ENCODE measurements at places on chromosomes 11 and 22.
A peak's percentile ranks its signal among the peaks of the same experiment; 100 is the strongest.

DNA sequence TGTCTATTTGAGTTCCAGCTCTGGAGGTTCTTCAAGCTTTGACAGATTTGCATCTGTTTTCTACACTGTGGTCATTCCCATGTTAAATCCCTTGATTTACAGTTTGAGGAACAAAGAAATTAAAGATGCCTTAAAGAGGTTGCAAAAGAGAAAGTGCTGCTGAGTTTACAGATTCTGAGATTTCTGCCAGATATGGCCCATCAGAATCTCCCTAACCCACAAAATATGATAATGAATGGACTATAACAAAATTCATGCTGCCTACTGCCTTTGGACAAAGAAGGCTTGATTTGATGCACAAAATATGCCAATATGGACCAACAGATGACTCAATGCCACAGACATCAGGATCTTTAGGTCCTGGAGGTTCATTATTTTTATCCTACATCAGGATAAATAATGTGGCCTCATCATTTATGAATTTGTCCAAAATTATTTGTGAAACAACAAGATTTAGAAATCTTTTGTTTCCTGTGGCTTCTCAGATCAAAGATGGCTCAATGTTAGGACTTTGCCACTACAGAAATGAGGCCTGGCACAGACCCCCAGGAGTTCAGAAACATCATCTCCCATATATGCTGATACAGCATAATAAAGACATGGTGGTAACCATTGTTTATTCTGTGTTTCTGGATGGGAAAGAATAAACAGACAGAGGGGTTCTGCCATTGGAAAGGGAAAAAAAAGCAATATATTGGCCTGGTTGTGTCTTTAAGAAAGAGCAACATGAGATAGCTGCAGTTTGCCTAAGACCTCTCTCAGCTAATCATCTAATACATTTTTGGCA is 6.7 kb downstream of the OR5AN1 start:
- no peak for DNase-seq

DNA sequence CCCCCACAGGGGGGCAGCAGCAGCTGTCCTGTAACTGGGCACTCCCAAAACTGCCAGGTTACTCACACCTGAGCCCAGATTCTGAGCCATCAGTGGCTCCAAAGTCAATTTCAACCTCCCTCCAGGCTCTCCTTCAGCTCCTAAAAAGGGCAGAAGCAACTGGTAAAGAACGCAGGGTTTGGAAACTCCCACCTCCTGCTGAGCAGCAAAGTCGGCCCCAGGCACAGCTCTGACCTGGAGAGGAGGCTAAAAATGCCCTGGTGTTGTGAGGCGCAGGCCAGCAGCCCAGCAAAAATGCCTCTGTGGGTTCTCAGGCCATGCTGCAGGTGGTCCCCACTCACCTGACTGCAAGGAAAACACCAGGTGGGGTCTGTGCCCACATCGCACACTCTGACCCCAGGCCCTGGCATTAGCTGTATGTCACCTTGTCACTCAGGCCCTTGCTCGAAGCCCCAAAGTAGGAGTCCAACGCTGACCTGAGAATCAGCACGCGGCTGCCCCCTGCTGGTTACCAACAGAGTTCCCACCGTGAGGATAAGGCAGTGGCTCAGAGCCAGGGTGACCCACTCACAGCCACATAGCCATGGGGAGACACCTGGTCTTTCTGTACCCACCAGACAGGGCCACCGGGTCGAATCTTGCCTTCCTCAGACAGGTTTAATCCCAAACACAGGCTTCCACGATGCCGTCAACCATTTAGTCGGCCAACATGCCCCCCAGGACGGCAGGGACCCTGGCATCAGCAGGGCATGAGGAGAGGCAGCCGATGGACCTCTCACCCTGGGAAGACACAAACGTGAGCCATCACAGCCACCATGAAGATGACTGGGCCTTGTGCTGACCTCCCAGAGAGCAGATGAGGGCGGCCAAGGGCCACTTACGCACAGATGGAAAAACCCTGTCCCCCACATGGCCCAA is 11.1 kb downstream of the POLR3H start:
- DNase-seq = peak; percentile 57

DNA sequence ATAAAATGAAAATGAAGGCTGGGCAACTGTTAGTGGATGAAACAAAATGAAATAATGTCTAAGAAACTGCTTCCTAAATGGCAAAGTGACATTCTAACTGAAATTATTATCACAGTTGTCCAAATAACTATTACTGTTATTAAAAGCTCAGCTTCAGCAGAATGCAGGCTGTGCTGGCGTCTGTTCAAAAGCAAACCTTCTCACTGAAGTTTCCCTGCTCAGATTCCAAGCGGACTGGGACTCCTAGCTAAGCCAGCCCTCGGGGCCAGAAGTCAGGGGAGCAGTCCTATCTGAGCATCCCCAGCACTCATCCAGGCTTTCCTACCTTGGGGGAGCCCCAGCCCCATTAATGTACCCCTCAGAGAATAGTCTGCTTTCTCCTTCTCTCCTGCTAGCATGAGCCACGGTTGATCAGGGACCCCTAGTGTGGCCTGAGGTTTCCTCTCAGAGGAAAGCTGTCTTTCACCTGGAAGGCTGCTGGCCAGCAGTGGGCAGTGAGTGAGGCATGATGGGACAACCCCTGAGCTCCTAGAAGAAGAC is 1167.3 kb downstream of the TBC1D22A start:
- DNase-seq = no peak

GRCh38 chr22:38162881-38163843 is 18.5 kb downstream of the PLA2G6 start:
- DNase-seq = no peak

GRCh38 chr11:117249571-117249970 is 17.1 kb downstream of the RNF214 start:
- DNase-seq = no peak

- DNase-seq = peak; percentile 71
Observed at GRCh38 chr22:40044870-40045834, 50.4 kb downstream of the FAM83F start.

DNA sequence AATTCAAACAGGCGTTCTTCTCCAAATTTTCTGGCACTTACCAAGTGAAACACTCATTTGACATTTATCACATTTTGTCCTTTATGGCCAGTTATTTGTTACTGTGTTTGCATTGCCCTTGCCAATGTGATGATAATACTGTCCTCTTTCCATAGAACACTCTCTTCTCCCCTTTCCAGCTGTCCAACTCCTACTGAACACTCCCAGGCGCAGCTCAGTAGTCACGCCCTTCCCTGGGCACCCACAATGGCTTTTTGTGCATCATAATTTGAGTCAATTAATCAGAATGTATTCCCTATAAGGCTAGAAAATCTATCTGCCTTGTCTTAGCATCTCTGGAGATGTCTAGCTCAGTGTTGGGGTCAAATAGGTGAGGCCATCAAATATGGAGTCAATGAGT is 21.2 kb upstream of the B3GAT1 start:
- DNase-seq = no peak

GRCh38 chr11:123413636-123414035 is 16.4 kb upstream of the GRAMD1B start:
- DNase-seq = no peak

DNA sequence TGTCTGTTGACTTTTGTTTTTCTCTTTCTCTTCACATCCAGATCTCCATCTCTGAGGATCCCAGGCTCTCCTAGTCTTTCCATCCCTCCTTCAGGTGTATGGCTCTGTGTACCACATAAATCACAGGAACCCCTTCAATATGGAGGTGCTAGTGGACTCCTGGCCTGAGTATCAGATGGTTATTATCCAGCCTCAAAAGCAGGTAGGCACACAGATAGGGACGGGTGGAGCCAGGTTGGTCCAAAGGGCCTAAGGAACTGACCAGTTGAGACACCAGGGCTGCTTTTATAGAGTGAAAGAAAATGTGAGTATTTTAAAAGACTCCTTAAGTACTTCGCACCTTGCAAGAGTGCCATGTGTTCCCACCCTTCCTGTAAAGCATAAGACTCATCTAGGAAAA is 39.9 kb downstream of the GLYATL1 start:
- DNase-seq = no peak

DNA sequence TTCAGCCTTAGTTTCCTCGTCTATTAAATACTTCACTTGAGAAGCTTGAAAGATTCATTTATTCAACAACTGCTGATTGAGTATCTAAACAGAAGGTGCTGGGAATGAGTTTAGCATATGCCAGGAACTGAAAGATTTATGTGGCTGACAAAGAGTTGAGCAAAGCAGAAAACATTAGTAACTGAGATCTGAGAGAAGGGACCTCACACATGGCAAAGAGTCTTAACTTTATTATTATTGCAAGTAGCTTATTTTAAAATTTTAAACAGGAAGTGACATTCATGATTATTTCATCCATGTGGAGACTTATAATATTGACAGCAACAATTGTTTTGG is 133.6 kb downstream of the CASP12 start:
- DNase-seq = no peak

DNA sequence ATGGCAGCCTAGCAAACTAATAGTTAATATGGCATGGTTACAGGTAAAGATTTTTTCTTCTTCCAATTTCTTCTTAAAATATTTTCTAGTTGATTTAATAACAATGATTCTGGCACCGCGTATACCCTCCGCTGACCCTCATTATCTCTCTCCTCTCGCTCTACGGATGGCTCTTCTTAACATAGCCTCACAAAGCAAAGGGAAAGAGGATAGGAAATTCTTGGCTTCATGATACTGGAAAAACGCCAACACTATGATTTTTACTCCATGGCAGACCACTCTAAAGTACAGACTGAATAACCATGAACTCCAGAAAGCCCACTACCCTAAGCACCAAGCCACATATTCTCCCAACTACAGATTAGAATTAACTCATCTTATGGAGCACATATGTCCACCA is 6.1 kb downstream of the PI4KA start:
- DNase-seq = no peak

GRCh38 chr11:94472916-94473799 is 20.5 kb downstream of the MRE11 start:
- DNase-seq = no peak

GRCh38 chr22:45689211-45689610 is 17.6 kb downstream of the ATXN10 start:
- no peak for DNase-seq

- DNase-seq = no peak
Observed at GRCh38 chr11:3885855-3886254, 30.4 kb downstream of the STIM1 start.

DNA sequence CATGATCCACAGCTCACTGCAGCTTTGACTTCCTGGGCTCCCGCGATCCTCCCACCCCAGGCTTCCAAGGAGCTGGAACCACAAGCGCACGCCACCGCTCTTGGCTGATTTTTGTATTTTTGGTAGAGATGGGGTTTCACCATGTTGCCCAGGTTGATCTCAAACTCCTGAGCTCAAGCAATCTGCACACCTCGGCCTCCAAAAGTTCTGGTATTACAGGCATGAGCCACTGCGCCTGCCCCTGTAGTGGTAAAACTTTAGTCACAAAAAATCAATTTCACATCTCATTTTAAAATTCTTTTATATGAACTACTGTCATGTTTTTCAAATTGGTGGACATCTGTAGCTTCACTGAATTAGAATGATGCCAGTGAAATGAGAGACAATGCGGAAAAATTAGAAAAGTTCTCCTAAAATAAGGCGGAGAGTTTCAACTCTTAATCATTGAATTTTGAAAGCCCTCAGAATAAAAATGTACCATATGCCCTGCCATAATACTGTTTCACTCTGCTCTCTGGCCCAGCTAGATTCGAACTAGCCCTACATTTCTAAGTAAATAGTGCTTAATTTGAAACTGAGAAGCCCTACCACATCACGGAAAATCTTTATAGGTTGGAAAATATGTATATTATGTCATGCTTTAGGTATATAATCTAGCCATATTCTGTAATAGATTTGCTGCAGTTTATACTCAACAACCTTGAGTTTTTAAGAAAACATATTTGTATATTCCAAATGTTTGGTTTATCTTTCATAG is 78.7 kb downstream of the HORMAD2 start:
- DNase-seq = no peak
